ENCODE measurements at places on chromosomes 6 and 20.
A peak's percentile ranks its signal among the peaks of the same experiment; 100 is the strongest.

- no peaks in the 10 kb centered on the region for H3K36me3 ChIP-seq
- no peak overlapping the region for H3K4me3 ChIP-seq
- no peak for DNase-seq
Measured at GRCh38 chr6:33875141-33875581, 71.4 kb upstream of the MLN start.

GRCh38 chr6:116074732-116075390, 14.2 kb upstream of the FRK start:
- no peaks in the 10 kb centered on the region for H3K36me3 ChIP-seq
- no peaks in the 10 kb centered on the region for H3K27me3 ChIP-seq
- no peak for DNase-seq

GRCh38 chr6:87396595-87397392, 11.0 kb upstream of the CFAP206 start:
- no peak overlapping the region for H3K4me3 ChIP-seq
- H3K27me3 ChIP-seq = no peaks in the 10 kb centered on the region
- H3K4me1 ChIP-seq = no peaks in the 10 kb centered on the region
- DNase-seq = no peak
- no peaks in the 10 kb centered on the region for H3K36me3 ChIP-seq

GRCh38 chr20:35571555-35571954, 29.7 kb downstream of the ERGIC3 start:
- H3K4me3 ChIP-seq = no peak overlapping the region
- DNase-seq = no peak
- H3K4me1 ChIP-seq = no peaks in the 10 kb centered on the region

- H3K4me1 ChIP-seq = no peaks in the 10 kb centered on the region
- H3K27ac ChIP-seq = no peak overlapping the region
- H3K4me3 ChIP-seq = no peak overlapping the region
- no peak for DNase-seq
- no peaks in the 10 kb centered on the region for H3K36me3 ChIP-seq
Measured at GRCh38 chr20:18090477-18090876, 32.8 kb upstream of the OVOL2 start.

GRCh38 chr20:23658989-23659609, 21.3 kb upstream of the CST3 start:
- peaks cover 13% of the 10 kb centered on the region for H3K4me1 ChIP-seq
- no peak overlapping the region for H3K4me3 ChIP-seq
- H3K27me3 ChIP-seq = no peaks in the 10 kb centered on the region
- no peaks in the 10 kb centered on the region for H3K36me3 ChIP-seq

DNA sequence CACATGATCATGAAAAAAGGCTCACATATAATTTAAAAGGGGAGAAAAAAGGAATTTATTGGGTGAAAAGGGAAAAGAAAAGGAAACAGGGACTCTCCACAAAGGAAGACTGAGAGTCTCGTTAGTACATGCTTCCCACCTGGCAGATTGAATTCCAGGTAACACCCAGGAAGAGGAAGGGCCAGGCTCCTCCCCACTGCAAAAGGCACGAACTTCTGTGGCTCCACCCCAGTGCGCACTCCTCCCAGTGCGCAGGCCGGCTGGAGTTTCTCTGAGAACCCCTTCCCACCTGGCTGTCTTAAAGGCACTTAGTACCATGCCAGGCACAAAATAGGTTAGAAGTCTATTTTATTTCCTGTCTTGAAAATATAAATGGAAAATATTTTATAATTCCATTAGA, 129.8 kb downstream of the COL12A1 start:
- no peak overlapping the region for H3K4me3 ChIP-seq
- no peaks in the 10 kb centered on the region for H3K4me1 ChIP-seq
- H3K36me3 ChIP-seq = no peaks in the 10 kb centered on the region
- H3K27me3 ChIP-seq = no peaks in the 10 kb centered on the region
- H3K27ac ChIP-seq = no peak overlapping the region

- H3K4me1 ChIP-seq = no peaks in the 10 kb centered on the region
- H3K27ac ChIP-seq = no peak overlapping the region
- no peak overlapping the region for H3K4me3 ChIP-seq
- DNase-seq = no peak
Measured at GRCh38 chr20:43755390-43755789, 28.6 kb upstream of the GTSF1L start.

DNA sequence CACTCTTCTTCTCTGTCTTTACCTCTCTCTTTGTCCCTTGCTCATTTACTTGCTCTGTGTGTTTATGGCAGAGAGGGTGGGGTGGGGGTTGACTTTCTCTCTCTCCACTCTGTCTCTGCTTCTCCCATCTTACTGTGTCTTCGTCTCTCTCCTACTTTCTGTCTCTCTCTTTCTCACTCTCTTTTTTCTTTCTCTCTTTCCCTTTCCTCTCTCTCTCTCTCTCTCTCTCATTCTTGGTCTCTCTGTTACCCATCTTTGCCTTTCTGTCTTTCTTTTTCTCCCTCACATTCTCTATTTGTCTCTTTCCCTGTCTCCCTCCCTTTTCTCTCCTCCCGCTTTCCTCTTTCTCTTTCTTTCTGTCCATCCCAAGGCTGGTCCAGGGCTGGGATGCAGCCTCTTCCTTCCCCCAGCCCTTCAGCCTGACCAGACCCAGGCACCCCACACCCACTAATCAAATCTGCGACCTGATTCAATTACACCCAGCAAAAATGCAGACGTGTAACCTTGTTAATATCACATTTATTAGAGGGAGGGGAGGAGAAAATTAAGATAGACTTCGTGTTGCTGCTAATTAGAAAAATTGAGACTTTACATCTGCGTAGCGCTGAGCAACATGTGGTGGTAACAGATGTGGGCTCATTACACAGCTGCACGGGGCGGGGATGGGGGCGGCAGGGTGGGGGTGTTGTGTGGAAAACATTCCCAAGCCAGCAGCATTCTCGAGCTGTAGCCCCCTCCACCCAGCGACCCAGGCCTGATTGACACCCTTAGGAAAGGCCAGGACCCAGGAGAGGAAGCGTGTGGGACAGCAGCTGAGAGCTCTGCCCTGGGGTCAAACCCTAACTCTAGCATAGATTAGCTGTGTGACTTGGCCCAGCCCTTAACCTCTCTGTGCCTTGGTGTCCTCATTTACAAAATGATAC, 124.9 kb upstream of the MAFB start:
- no peaks in the 10 kb centered on the region for H3K27me3 ChIP-seq
- H3K4me3 ChIP-seq = no peak overlapping the region
- H3K36me3 ChIP-seq = no peaks in the 10 kb centered on the region
- no peak for DNase-seq

DNA sequence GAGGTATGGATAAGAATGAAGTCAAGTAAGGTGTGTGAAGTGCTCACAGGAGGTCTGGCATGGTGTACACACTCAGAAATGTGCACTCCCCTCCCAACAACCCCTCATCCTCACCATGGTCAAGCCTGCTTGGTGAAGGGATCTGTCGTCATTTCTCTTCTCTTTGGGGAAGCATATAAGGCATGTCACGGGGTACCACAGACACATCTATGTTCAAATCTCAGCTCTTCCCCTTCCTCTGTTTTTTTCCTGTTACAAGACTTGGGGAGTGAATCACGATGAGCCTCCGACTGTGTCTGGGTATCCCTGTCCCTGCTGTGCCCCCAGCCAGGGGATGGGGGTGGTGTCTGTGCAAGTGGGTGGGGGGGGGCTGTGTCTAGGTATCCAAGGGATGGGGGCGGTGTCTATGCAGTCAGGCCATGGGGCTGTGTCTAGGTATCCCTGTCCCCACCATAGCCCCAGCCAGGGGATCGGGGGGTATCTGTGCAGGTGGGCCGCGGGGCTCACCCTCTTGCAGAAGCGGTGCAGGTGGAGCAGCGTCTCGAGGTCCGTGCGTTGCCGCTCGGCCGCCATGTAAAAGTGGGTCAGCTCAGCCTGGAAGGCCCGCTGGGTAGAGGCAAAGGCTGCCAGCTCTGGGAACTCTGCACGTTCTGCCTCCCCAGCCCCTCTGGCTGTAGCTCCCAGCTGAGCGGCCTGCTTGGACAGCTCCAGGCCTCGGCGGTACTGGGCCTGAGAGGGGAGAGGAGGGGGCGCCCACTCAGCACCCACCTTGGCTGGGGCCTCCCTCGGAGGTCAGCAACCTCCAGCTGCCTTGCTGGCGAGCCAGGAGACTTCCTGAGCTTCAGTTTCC, 43.6 kb downstream of the KIAA1755 start:
- no peaks in the 10 kb centered on the region for H3K36me3 ChIP-seq
- no peak for DNase-seq
- H3K27me3 ChIP-seq = no peaks in the 10 kb centered on the region
- H3K4me3 ChIP-seq = no peak overlapping the region
- no peak overlapping the region for H3K27ac ChIP-seq

GRCh38 chr6:160462551-160463109, 114.5 kb downstream of the SLC22A3 start:
- H3K4me3 ChIP-seq = no peak overlapping the region
- H3K4me1 ChIP-seq = no peaks in the 10 kb centered on the region
- no peak overlapping the region for H3K27ac ChIP-seq
- no peak for DNase-seq
- H3K27me3 ChIP-seq = no peaks in the 10 kb centered on the region

GRCh38 chr6:99822741-99823512, 171.1 kb downstream of the MCHR2 start:
- DNase-seq = peak; percentile 15
- H3K27me3 ChIP-seq = no peaks in the 10 kb centered on the region
- no peaks in the 10 kb centered on the region for H3K4me1 ChIP-seq
- no peak overlapping the region for H3K27ac ChIP-seq
- no peaks in the 10 kb centered on the region for H3K36me3 ChIP-seq

DNA sequence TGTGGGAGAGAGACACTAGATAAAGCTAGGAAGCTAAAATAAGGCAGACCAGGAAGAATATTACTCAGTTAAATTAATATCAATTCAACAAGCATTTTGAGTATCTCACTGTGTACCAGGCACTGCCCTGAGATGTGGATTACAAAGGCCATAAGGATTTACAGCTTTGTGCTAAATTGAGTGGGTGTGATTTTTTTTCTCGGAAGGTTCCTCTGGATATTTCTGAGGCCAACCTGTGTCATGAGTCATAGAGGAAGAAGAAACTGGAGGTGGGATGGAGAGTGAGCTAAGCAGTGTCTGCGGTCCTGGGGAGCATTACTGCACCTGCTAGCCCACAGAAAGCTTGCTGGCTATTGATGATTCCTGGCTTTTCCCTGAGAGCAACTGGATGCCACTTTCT, 135.2 kb downstream of the RFPL4B start:
- H3K27me3 ChIP-seq = no peaks in the 10 kb centered on the region
- no peak for DNase-seq
- no peak overlapping the region for H3K4me3 ChIP-seq
- no peak overlapping the region for H3K27ac ChIP-seq

GRCh38 chr6:144305985-144306384, 20.9 kb downstream of the UTRN start:
- no peak overlapping the region for H3K27ac ChIP-seq
- peaks cover 15% of the 10 kb centered on the region for H3K4me1 ChIP-seq
- no peaks in the 10 kb centered on the region for H3K36me3 ChIP-seq

DNA sequence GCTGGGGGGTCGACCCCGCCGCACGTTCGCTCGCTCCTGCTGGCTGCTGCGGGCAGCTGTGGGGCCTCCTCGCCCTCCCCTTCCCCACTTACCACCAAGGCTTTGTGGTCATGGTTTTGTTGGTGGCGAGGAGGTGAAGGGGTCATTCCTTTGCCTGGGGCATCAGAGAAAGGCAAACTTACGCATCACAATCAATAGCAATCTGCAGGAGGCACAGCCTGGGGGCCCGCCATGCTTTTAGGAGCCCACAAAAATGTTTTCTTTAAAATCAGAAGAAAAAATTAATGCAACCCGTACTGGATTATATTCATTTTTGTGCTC, 137.0 kb downstream of the IMPG1 start:
- no peak for DNase-seq
- no peaks in the 10 kb centered on the region for H3K36me3 ChIP-seq
- H3K4me3 ChIP-seq = no peak overlapping the region
- no peaks in the 10 kb centered on the region for H3K27me3 ChIP-seq
- no peak overlapping the region for H3K27ac ChIP-seq

- no peaks in the 10 kb centered on the region for H3K4me1 ChIP-seq
- DNase-seq = no peak
- H3K27ac ChIP-seq = no peak overlapping the region
- no peaks in the 10 kb centered on the region for H3K36me3 ChIP-seq
- H3K4me3 ChIP-seq = no peak overlapping the region
Measured at GRCh38 chr6:102355578-102355977, 962.1 kb downstream of the GRIK2 start.

- no peaks in the 10 kb centered on the region for H3K27me3 ChIP-seq
- no peaks in the 10 kb centered on the region for H3K36me3 ChIP-seq
- no peak within 1 kb of the TSS for H3K4me3 ChIP-seq
- DNase-seq = peak; percentile 76
Measured at GRCh38 chr6:73394577-73395354, at the start of gene DDX43. Gene DDX43 (plus strand): TSS chr6:73394828. CDS start chr6:73394906, 78 bp downstream.

GRCh38 chr6:305371-306206, 13.3 kb downstream of the DUSP22 start:
- H3K4me3 ChIP-seq = no peak overlapping the region
- H3K27me3 ChIP-seq = no peaks in the 10 kb centered on the region
- no peak for DNase-seq
- no peak overlapping the region for H3K27ac ChIP-seq

GRCh38 chr6:135053406-135053805, 1.2 kb downstream of the HBS1L start:
- no peaks in the 10 kb centered on the region for H3K27me3 ChIP-seq
- DNase-seq = no peak
- H3K4me3 ChIP-seq = no peak overlapping the region
- no peak overlapping the region for H3K27ac ChIP-seq

DNA sequence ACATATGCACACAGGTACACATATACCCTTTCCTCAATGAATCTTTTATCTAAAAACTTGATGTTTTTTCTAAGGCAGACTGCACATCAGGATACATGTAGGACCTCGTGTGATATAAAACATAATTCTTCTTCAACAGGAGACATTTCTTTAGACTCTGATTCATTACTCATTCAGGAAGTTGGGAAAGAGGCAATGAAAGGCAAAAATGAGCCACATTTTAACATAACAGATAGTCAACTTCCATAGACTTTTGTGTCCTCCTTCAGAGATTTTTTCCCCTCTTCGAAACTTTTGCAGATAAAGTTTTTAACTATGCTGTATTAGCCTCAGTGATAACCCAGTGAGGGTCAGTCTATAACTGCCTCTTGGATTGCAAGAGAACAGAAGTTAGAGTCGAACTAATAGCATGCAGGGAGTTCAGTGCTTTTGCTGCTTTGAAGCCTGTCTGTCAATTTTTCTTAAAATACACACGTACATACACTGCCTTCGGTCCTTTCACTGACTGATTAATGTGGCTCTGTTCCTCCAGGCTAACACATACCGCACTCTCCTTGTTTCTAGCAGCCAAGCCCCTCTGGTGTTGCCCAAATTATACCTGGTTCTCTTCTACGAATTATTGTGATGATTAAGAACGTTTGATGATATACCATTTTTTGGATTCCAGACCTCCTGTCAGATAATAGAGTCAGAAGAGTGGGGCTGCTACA, 562.5 kb upstream of the MAP3K7 start:
- no peaks in the 10 kb centered on the region for H3K27me3 ChIP-seq
- no peak overlapping the region for H3K4me3 ChIP-seq
- H3K27ac ChIP-seq = no peak overlapping the region
- no peak for DNase-seq

DNA sequence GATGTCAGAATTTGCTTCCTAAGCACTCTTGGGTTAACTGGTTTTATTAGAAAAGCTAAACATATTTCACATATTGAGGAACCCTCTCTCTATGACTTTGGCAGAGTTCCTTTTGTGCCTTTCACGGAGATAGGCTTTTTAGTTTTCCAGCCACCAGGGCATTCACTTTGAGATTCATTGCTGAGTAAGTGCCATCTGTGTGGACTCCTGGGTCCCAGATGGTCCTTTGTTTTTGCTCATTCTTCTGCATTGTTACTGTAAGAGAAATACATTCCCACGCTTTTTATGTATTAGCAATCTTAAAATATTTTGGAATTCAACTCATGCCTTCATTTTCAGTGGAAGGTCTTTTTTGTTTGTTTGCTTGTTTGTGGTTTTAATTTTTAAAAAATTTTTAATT, 76.3 kb upstream of the PHACTR2 start:
- no peaks in the 10 kb centered on the region for H3K27me3 ChIP-seq
- H3K4me3 ChIP-seq = no peak overlapping the region
- DNase-seq = no peak
- H3K4me1 ChIP-seq = no peaks in the 10 kb centered on the region
- no peak overlapping the region for H3K27ac ChIP-seq
- H3K36me3 ChIP-seq = no peaks in the 10 kb centered on the region

All from body of pancreas (tissue), 4 donors.